Esophagus squamous epithelium (tissue), 5 donors: ENCODE measurements at places on chromosomes 16 and 17. TPM values are rescaled to one million over a fixed set of nuclear protein-coding genes. Genes with fewer than 3 reads are reported as not detected.

The GPRC5B gene
- 26.1 TPM for total RNA-seq

The FBXL16 gene
- total RNA-seq, result 8.4 TPM

- H3K4me1 ChIP-seq, result peaks cover 28% of the 10 kb centered on the region
- no peak for DNase-seq
- no peaks in the 10 kb centered on the region for H3K36me3 ChIP-seq
- H3K27ac ChIP-seq, result no peak overlapping the region
- H3K27me3 ChIP-seq, result no peaks in the 10 kb centered on the region
Measured at GRCh38 chr17:47223460-47223859, 14.3 kb downstream of the MYL4 start.

GRCh38 chr17:62870552-62870971 is 62.4 kb upstream of the MARCHF10 start:
- H3K4me3 ChIP-seq, result no peak overlapping the region
- no peaks in the 10 kb centered on the region for H3K36me3 ChIP-seq

DNA sequence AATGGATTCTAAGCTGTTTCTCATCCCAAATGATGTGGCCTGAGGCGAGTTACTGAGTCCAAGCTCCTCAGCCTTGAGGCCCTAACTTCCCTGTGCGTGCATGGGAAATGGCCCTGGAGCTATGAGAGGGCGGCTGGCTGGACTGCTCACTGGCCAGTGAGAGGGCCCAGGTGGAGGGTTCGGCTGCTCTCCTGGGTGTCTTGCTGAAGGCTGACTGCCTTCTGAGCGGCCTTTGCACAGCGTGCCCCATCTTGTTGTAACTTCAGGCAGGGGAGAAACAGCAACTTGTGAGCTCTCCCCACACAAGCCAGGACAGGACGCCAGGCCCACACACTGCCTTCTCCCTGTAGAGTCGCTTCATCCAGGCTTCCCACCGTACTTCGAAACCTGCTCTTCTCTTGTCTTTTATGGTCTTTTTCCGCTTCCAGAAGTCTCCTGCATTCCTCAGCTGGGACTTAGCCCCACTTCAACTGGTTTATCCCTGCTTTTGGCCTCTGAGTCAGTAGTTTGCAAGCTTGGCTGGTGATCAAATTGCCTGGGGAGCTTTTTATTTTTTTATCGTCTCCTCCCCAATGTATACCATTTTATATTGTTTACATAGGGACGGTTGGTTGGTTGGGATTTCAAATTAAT is 13.3 kb downstream of the CDH3 start:
- H3K4me1 ChIP-seq, result peaks cover 55% of the 10 kb centered on the region
- H3K27me3 ChIP-seq, result peaks cover 18% of the 10 kb centered on the region
- no peaks in the 10 kb centered on the region for H3K36me3 ChIP-seq

GRCh38 chr16:66948134-66948836 is 12.8 kb upstream of the CES3 start:
- H3K4me3 ChIP-seq, result peak overlapping the region; percentile 62
- peaks cover 18% of the 10 kb centered on the region for H3K27me3 ChIP-seq
- peaks cover 15% of the 10 kb centered on the region for H3K4me1 ChIP-seq
- peaks cover 9% of the 10 kb centered on the region for H3K36me3 ChIP-seq
- no peak overlapping the region for H3K27ac ChIP-seq

DNA sequence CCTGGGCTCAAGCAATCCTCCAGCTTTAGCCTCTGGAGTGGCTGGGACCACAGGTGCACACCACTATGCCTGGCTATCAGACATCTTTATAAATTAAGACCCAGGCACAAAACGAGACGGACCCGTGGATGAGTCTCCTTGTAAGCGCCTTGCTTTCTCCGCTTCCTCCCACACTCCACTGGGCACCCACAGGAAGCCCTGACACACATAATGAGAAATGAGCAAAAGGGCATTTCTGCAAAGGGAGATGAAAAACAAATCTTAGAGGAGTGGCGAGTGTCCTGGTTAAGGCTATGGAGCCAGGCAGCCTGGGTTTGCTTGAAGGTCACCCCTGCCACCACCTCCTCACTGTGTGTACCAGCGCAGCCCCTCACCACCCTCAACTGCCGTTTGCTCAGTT is 56.3 kb downstream of the XYLT1 start:
- H3K36me3 ChIP-seq, result no peaks in the 10 kb centered on the region
- H3K27ac ChIP-seq, result no peak overlapping the region
- no peak overlapping the region for H3K4me3 ChIP-seq
- no peaks in the 10 kb centered on the region for H3K27me3 ChIP-seq

DNA sequence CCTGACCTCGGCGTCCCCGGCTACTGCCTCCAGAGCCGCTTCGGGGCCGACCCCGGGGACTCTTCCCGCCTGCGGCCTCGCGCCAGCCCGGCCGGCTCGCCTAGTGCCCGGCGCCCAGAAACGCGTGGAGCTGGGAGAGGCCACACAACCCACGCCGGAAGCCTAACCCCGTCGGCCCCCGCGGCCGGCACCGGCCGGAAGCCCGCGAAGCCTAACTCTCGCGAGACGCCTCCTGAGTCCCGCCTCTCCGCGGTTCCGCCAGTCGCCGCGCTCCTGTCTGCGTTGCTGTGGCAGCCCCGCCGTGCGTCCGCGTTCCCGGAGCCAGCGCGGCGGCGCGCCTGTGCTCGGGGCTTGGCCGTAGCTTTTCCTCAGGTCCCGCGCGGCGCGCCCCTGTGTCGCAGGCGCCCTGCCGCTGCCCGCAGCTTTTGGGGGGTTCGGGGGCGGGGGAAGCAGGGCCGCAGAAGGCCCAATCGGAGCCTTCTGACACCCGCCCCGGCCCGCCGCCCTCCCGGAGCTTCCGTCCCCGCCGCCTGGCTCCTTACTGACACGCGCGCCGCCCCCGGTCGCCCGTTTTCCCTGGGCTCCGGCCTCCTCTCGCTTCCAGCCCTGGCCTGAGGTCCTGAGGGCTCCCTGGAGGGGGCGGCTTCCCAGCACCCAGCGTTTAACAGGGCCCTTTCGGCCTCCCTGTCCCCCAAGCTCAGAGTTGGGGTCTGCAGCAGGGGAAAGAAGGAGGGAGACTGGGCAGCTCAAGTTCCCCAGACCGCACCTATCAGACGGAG is 21.7 kb downstream of the NPTX1 start:
- H3K27me3 ChIP-seq, result no peaks in the 10 kb centered on the region
- DNase-seq, result peak; percentile 77
- peaks cover 54% of the 10 kb centered on the region for H3K4me1 ChIP-seq
- H3K36me3 ChIP-seq, result no peaks in the 10 kb centered on the region
- peak overlapping the region; percentile 69 for H3K4me3 ChIP-seq

The SLC7A6OS gene
- 6.6 TPM for total RNA-seq

The SDK2 gene
- 1.7 TPM for total RNA-seq

DNA sequence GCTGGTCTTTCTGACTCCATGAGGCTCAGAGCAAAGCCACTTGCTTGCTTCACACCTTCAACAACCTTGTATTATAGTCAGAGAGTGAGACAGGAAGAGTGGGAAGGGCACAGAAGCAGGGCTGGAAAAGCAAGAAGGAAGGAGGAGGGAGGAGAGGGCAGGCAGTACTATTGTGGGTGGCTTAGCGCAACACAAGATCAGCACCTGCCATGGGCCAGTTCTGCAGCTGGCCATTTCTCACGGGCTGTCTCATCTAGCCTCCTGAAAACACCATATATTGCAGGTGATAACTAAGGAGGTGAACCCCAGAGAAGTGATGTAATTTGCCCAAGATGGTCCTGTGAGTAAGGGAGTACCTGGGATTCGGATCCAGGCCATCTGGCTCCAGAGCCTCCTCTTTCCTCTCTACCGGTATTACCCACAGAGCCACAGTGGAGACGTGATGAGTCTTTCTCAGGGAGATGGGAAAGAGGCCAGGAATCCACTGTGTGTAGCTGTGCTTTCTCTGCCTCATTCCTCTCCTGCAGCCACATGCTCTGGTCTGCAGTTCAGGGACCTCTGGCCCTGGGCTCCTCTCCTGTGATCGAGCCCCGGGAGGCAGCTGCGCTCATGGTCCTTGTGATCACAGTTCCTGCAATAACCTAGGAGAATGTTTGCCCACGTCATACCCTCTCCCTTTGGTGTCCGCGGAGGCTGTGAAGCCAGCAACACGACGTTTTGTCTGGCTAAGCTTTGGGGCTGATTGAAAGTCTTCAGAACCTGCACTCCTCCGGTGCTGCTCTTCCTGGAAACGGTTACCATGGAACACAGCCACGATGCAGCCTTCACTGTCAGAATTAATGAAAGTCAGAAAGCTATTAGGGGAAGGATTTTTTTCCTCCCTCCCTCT is 178.1 kb upstream of the CCL2 start:
- no peak for DNase-seq
- no peaks in the 10 kb centered on the region for H3K27me3 ChIP-seq
- no peak overlapping the region for H3K27ac ChIP-seq
- H3K4me1 ChIP-seq, result no peaks in the 10 kb centered on the region

- peaks cover 4% of the 10 kb centered on the region for H3K4me1 ChIP-seq
- DNase-seq, result no peak
- H3K27ac ChIP-seq, result no peak overlapping the region
- H3K27me3 ChIP-seq, result no peaks in the 10 kb centered on the region
- no peak overlapping the region for H3K4me3 ChIP-seq
- H3K36me3 ChIP-seq, result no peaks in the 10 kb centered on the region
Measured at GRCh38 chr16:28280881-28281836, 11.2 kb upstream of the SBK1 start.
